ENCODE measurements at places on chromosomes 11 and 22.

GRCh38 chr22:49811020-49811791 lies 16.5 kb downstream of the BRD1 start:
- DNase-seq = no peak

DNA sequence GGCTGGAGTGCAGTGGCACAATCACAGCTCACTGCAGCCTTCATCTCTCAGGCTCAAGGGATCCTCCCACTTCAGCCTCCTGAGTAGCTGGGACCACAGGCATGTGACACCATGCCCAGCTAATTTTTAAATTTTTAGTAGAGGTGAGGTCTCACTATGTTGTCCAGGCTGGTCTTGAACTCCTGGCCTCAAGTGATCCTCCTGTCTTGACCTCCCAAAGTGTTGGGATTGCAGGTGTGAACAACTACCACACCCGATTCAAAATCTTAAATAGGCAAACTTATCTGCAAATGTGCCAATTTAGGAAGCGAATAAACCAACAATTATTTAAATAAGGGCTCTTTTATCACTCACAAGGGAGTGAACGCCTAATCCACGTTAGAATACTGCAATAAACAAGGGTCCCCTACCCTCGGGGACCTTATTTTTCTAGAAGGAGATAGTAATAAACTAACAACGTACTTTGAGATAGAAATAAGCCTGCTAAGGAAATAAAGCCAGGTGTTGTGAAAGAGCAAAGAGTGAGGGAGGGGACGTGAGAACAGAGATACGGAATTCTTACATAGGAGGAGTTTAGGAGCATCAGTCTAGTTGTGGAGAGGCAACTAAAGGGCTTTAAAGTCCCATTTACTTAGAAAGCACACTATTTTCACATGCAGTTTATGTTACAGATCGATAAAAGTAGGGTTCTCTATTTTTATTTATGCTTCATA lies 3.0 kb upstream of the WEE1 start:
- DNase-seq = no peak

- DNase-seq = no peak
These were observed 6.3 kb downstream of the HRAS start for GRCh38 chr11:528815-529727.

DNA sequence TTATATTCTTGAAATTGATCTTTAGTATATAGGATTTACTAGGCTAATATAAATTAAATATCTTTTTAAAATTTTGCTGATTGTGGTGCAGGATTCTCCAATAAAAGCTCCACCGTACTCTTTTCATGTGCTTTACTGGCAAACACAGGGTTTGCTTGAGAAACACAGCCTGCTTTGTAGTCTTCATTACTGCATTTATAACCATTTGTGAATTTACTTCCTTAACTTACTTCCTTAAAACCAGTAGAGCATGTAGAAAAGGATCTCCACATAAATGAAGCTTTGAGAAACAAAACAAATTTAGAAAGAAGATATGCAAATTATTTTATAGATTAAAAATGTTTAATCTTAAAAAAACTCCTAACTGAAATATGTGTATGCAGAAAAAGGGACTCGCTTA lies 28.8 kb downstream of the SWAP70 start:
- peak; percentile 57 for DNase-seq

DNA sequence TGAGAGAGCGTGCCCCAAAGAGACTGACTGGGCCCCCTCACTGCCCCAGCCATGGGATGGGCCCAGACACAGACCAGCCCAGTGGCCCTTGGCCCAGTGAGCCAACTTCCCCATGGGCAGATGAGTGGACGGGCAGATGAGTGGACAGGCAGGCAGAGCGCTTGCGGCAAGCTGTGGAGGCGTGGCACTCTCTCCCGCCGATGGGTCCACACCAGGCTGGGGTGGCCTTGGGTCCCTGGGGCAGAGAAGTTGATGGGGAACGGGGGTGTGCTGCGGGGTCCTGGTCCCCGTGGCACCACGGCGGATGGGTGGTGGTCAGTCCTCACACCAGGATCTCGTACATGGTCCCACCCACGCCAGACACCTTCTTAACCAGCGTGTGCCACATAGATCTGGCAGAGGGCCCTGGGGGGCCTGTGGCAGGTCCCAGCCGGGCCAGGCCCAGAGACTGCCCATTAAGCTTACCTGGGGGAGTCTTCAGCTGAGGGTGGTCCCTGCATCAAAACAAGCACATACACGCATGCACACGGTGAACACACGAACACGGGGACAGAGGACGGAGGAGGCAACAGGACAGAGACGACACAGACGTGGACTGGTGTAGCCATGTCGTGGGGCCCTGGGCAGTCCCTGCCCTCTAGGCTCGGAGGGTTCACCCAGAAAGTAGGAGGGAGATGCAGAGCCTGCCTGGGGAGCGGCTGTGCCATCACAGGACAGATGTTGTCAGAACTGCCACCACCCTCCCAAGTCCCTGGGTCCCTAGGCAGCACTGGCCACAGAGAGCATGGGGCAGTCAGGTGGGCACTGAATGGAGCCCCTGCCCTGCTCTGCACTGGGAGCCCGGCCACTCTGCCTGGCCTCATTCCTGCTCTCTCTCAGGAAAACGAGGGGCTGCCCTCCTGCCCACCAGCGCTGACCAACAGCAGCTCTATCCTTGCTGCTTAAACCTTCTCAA lies 182.2 kb downstream of the IGLL1 start:
- no peak for DNase-seq

Measured in SIG-M5 (cell line).